Activated CD8-positive, alpha-beta T cell treated with anti-CD3 and anti-CD28 coated beads for 36 hours (primary cell): ENCODE measurements at places on chromosomes 7 and 10. TPM values are rescaled to one million over a fixed set of nuclear protein-coding genes. Genes with fewer than 3 reads are reported as not detected.

The STAMBPL1 gene
- 76.5 TPM for total RNA-seq

The LRRN3 gene
- total RNA-seq: 32.5 TPM

The ARMH3 gene
- total RNA-seq: 18.4 TPM

The WASHC2C gene
- 23.0 TPM for total RNA-seq

The CPA1 gene
- not detected for total RNA-seq

The FAM25C gene
- total RNA-seq: not detected

The RET gene
- 0.47 TPM for total RNA-seq

The NSMCE4A gene
- total RNA-seq: 50.8 TPM

The BRAT1 gene
- 30.9 TPM for total RNA-seq

The GNG11 gene
- not detected for total RNA-seq

The NUDT1 gene
- 90.2 TPM for total RNA-seq

The FZD8 gene
- total RNA-seq: 0.22 TPM

The NXPH1 gene
- not detected for total RNA-seq

The DOCK4 gene
- total RNA-seq: 0.31 TPM

The GIMAP7 gene
- 29.0 TPM for total RNA-seq

The ELMO1 gene
- 72.8 TPM for total RNA-seq

The STRA8 gene
- not detected for total RNA-seq

The ARHGEF5 gene
- total RNA-seq: 6.7 TPM

The AASS gene
- total RNA-seq: 0.76 TPM

The MYH16 gene
- not detected for total RNA-seq
